ENCODE measurements at places on chromosomes 5 and 9. TPM values are rescaled to one million over a fixed set of nuclear protein-coding genes. Genes with fewer than 3 reads are reported as not detected.

The HBEGF gene
- total RNA-seq, result 16.0 TPM

The MSMP gene
- not detected for total RNA-seq

The PCDHGA3 gene
- 0.14 TPM for total RNA-seq

The ZNF483 gene
- total RNA-seq, result 2.3 TPM

The EMB gene
- total RNA-seq, result 28.4 TPM

The NDUFAF2 gene
- total RNA-seq, result 43.9 TPM

The NKD2 gene
- total RNA-seq, result 0.09 TPM

The LCN10 gene
- not detected for total RNA-seq

The HTR4 gene
- not detected for total RNA-seq

The FGF10 gene
- total RNA-seq, result not detected
